Right ventricle myocardium superior (tissue), 1 donor: ENCODE measurements at places on chromosomes 2 and 18.

- DNase-seq = no peak
Observed at GRCh38 chr2:239461291-239462190, 60.7 kb upstream of the HDAC4 start.

- DNase-seq = no peak
Observed at GRCh38 chr2:10987439-10987838, 75.7 kb downstream of the KCNF1 start.

- no peak for DNase-seq
Observed at GRCh38 chr2:112887964-112888749, 22.8 kb upstream of the IL37 start.

DNA sequence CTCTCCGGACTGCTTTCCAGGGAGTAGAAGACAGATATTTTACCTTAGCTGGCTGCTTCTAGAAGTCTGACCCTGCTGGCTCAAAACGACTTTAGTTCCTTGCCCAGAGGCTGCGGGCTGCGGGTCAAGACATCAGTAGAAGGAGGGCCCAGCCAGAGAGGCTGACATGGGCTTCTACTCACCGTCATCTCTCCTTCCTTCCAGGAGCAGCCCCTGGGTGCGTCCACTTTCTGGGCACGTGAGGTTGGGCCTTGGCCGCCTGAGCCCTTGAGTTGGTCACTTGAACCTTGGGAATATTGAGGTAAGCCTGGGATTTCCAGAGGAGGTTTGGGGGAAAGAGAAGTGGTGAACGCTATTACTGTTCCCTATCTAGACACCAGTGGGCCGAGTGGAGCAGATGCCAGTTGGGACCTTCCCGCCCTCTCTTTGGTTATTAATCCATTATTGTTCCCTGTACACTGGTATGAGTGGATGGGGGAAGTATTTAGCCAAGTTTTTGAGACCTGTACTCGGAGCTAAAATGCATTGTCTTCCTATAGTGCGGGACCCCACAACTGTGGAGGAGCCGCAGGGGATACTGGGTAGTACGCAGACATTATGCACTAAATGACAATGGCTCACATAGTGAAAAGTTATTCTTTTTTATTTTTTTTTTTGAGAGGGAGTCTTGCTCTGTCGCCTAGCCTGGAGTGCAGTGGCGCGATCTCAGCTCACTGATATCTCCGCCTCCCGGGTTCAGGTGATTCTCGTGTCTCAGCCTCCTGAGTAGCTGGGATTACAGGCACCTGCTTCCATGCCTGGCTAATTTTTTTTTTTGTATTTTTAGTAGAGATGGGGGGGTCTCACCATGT lies 26.3 kb upstream of the CASP8 start:
- no peak for DNase-seq

DNA sequence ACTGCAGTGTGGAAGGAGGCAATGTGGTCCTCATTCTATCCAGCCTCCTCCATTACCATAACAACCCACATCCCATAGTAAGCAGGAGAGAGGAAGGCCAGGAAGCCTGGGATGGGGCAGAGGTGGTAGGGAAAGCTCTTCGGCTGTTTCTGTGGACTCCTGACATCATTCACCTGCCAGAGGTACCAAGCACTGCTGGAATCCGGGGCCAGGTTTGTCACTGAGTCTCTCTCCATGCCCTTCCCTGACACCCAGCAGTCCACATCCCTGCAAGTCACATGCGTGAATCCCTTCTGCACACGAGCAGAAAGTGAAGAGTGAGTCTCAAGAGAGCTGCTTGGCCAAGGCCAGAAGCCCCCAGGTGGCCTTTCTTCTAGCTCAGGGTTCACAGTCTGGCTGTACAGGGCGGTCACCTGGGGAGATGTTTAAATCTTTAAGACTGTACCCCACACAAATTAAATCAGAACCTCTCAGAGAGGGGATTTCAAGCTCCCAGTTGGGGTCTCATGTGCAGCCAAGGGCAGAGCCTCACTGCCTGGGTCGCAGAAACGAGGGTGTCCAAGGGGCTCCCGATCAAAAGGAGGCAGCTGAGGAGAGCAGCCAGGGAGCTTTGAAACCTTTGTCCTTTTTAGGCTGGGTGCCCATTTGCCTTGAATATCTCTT lies 94.2 kb downstream of the ARMC9 start:
- DNase-seq = no peak

- no peak for DNase-seq
Observed at GRCh38 chr18:64011513-64011912, 41.6 kb downstream of the SERPINB8 start.

GRCh38 chr2:56613254-56613653 lies 429.5 kb downstream of the CCDC85A start:
- no peak for DNase-seq

DNA sequence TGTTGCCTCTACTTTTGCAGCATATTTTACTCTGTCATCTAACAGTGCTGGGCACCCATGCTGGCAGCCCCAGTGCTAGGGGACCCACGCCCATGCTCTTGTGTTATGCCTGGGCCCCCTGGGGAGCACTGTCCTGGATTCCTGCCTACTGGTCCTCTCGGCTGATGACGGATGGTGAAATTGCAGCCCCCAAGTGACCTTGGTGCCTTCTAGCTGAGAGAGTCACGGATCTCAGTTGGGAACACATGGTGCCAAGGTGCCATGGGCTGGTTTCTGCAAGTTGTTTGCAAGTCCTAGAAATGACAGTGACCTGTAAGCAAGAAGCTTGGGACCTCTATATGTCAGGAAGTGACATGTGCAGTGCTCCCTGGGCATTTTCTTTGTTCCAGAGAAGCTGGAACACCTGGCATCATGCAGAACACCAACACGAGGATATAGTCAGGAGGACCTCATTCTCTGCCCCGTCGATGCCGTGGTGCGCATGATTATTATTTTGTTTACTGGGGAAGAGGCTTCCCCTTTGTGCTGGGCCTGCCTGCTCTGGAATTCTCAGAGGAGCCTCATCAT lies 187.6 kb downstream of the LDLRAD4 start:
- no peak for DNase-seq

DNA sequence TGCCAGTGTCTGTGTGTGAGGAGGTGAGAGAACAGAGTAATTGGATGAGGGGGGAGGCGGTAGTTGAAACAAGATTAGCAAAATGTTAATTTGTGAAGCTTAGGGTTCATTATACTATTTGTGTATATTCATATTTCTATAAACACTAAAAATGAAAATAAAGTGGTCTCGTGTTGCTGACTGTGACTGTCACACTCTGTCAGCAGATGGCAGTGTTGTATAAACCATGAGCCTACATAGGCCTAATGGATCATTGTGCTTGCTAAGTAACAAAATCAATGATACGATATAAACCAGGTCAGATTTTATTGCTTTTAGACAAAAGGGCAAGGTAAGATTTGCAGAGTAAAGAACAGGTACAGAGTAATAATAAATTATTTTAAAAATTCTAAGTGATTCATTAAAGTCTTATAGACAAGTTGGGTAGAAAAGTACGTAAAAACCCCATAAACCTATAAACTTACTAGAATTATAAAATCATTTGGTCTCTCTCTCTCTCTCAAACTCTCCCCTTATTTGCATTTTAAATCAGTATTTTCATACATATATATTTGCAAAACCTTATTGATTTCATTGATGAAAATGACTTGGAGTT lies 182.7 kb downstream of the RPIA start:
- DNase-seq = no peak

- DNase-seq = no peak
Observed at GRCh38 chr2:184799379-184799778, 201.1 kb downstream of the ZNF804A start.

- peak; percentile 74 for DNase-seq
Observed at GRCh38 chr2:54557601-54558187, 101.6 kb downstream of the SPTBN1 start.

DNA sequence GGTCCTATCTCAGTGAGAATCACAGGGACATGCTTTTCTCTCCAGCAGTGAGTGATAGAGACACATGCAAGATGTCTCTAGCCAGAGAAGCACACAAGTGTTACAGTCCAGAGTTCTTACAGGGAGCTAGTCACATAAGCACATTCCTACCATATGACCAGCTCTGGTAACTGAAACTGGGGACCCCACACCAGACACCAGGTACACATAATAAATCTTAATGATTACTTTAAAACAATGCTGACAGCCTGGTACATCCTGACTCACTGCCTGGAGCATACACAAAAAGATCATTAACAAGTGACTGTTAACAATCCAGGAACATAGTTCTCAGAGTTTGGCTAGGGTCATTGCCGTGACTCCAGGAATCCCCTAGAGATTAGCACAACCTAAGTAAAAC lies 53.6 kb downstream of the GALNT1 start:
- no peak for DNase-seq

GRCh38 chr2:215428060-215428910 lies 7.6 kb downstream of the FN1 start:
- no peak for DNase-seq

GRCh38 chr2:35063836-35064235 lies 1291.7 kb upstream of the CRIM1 start:
- DNase-seq = no peak

- DNase-seq = no peak
Observed at GRCh38 chr2:22086726-22087125, 963.0 kb downstream of the TDRD15 start.

DNA sequence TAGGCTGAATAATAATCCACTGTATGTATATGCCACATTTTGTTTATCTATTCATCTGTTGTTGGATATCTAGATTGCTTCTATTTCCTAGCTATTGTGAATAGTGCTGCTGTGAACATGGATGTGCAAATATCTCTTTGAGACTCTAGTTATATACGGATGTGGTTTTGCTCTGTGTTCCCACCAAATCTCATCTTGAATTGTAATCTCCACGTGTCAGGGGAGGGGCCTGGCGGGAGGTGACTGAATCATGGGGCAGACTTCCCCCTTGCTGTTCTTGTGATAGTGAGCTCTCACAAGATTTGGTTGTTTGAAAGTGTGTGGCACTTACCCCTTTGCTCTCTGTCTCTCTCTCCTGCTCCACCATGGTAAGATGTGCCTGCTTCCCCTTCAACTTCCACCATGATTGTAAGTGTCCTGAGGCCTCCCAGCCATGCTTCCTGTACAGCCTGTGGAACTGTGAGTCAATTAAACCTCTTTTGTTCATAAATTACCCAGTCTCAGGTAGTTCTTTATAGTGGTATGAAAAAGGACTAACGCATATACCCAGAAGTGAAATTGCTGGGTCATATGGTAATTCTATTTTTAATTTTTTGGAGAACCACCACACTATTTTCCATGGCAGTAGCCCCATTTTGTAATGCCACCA lies 86.1 kb upstream of the UPP2 start:
- DNase-seq = no peak

- DNase-seq = no peak
Observed at GRCh38 chr2:71661782-71662181, 208.4 kb downstream of the DYSF start.

DNA sequence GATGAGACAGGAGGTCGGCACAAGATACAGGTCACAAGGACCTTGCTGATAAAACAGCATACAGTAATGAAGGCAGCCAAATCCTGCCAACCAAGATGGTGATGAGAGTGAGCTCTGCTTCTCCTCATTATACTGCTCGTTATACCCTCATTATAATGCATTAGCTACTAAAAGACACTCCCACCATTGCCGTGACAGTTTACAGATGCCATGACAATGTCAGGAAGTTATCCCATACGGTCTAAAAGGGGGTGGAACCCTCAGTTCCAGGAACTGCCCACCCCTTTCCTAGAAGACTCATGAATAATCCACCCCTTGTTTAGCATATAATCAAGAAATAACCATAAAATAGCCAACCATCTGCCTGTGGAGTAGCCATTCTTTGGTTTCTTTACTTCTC lies 224.2 kb downstream of the RBM43 start:
- no peak for DNase-seq

GRCh38 chr2:9417725-9418124 lies 5.6 kb downstream of the ITGB1BP1 start:
- DNase-seq = no peak

DNA sequence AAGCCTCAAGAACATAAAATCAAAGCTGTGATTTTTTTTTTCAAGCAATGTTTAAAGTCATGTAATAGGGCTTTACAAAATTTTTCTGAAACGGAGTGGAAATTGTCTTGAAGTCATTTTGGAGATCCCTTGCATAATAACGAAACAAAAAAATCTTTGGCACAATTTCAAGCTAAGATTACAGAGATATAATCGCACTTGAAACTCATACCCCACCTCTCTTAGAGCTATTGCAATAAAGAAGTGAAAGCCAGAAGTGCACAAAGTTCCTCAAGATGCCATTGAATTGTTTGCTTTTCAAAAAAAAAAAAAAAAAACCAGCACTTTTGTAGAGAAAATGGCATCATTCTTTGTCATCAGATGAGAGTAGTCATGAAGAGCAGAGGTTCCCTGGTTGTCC lies 152.3 kb downstream of the PAX3 start:
- no peak for DNase-seq

DNA sequence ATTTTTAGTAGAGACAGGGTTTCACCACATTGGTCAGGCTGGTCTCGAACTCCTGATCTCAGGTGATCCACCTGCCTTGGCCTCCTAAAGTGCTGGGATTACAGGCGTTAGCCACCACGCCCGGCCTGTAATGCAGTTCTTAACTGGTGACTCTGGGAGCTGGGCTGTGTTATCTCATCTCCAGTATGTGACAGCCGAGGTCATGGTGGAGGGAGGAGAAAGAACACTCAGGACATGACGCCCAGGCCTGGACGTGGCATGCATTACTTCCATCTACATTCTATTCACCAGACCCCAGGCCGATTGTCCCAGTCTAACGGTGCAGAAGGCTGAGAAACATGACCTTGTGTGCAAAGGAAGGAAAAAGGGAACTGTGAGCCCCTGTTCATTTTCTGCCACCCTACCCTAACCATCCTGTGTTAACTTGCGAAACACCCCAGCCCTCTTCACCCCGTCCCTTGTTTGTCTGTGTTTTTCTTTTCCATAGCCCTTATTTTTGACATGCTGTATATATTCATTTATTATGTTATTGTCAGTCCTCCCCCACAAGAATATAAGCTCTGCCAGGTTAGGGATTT lies 88.1 kb upstream of the ASAP2 start:
- DNase-seq = no peak

DNA sequence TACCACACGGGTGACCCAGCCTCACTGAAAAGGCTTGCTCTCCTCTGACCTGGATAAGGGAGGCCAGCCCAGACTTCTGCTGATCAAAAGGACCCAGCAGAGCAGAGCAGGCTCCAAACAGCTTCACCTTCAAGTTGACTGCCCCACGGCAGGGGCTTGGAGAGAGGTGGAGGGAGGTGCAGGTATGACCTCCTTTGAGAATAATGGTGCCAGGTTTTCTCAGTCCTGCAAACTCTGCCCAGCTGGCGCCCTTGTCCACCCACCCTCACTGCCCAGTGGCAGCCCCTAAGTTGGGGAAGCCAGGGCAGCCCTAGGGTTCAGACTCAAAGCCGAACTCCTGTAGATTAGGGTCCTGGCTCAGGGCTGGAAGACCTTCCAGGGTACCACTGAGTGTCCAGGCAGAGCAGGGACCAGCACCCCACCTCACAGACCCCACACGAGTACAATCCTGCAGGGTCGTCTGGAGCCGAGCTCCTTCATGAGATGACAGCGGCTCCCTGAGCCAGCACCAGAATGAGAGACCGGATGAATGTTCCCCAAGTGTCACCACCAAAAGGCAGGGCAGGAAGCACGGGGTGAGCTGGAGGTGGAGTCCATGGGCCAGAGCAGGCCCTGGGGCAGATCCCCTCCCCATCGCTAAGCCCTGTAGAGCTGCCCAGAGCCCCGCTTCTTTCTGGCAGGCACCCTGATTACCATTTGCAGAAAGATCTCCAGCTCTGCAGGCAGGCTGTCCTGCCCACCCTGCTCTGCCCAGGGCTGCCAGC lies 3.6 kb upstream of the GPC1 start:
- DNase-seq = peak; percentile 13
